ENCODE measurements at places on chromosomes 4 and X.

DNA sequence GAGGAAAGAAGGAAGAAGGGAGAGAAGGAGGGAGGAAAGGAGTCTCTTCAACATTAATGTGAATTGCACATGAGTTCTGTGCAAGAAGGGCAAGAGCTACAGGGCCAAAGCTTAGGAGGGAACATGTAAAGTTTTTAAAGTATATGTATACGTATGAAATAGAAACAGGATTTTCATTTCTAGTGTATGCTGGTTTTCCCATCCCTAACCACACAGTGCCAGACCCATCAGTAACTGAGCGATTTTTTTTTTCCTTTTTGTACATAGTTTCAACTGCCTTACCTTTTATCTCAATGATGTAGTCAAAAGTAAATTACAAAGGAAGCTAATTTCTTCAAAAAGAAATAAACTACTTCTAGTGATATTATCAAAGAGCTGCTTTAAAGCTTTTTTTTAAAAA lies 157.6 kb downstream of the SH3KBP1 start:
- no peak for DNase-seq

DNA sequence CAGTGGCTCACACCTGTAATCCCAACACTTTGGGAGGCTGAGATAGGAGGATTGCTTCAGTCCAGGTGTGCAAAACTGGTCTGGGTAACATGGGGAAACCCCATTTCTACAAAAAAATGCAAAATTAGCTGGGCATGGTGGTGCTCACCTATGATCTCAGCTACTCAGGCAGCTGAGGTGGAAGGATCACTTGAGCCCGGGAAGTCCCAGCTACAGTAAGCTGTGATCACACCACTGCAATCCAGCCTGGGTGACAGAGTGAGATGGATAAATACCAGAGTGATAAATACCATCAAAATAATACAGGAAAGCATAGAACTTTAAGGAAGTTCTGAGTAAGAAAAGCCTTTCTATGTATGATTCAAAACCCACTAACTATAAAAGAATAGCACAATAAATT lies 52.8 kb downstream of the LRBA start:
- no peak for DNase-seq

DNA sequence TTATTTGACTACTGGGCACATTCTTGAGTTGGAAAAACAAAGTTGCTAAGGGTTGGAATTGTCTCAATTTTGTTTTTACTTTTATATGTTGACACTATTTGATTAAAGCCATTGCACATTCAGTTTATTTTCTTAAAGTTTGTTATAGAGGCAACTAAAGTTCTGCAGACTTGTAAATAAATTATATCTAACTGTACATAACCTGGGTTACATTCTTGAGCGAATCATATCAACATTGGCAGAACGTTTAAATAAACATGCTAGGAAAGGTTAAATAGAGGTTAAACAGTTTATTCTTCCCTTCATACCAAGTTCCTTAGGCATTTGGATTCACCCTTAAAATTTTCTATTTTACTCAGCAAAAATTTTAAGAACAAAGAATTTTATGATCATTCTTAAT lies 74.5 kb downstream of the UCHL1 start:
- DNase-seq: no peak

DNA sequence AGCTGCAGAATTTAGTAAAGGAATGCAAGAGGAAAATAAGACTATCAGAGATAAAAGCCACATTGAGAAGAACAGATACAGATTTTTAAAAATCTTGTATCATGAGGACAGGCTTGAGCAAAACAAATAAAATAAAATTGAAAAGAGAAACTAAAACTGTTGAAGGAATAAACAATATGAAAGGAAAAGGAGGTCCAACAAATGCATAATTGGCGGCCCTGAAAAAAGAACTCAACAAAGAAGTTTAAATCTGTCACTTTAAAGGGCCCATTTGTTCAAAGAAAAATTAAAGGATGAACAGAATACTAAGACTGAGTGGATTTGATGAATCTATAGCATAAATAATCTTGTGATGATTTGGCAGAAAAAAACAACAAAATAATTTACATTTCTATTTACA lies 36.5 kb downstream of the TMPRSS11B start:
- DNase-seq: peak; percentile 5

DNA sequence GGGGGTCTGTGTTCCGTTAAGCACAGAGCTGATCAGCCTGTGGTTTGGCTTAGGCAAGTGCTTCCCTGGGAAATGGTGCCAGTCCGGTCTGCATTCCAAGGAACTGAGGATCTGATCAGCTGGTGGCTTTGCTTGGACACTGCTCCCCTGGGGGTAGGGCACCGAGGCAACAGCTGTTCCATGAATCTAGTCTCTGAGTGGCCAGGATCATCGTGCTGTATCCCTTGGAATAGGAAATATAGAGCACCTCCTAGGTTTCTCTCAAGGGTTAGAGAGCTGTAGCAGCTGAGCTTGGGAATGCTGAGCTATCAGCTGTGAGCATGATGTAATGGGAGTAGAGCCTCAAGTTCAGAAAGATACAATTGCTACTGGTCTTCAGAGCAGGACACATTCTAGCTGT lies 863.9 kb downstream of the RAPGEF2 start:
- no peak for DNase-seq
